Thoracic aorta (tissue), 2 donors: ENCODE measurements at places on chromosomes 1 and 21. TPM values are rescaled to one million over a fixed set of nuclear protein-coding genes. Genes with fewer than 3 reads are reported as not detected.

DNA sequence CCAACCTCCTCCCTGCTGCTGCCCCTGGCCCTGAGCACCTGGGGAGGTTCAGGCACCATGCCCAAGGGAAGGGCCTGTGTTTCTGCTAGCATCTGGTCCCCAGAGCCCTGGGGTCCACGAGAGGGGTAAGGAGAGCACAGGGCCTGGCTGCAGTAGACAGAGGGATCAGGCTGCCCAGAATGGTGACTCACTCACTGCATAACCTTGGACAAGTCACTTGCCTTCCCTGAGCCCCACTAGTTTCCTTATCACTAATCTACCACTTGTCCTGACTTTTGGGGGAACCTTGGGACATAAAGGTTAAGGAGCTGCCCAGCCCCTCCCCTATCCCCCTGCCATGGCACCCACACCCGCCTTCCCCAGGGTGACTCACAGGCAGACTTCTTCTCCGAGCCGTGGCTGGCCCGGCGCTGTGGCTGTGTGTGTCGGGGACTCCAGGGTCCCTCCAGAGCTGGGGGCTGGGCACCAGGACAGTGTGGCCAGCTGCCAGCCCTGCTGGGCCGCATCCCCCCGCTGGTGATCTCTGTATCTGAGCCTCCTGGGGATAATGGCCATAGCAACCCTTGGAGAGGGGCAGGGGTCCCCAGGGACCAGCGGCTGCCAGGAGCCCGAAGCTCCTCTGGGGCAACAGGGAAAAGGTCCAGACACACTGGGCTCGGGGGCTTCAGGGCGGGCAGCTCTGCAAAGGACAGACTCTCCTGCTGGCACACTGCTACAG lies 4.0 kb downstream of the ARHGEF19 start:
- DNase-seq = no peak
- peaks cover 10% of the 10 kb centered on the region for H3K4me1 ChIP-seq
- no peak overlapping the region for H3K4me3 ChIP-seq
- no peaks in the 10 kb centered on the region for H3K36me3 ChIP-seq
- no peaks in the 10 kb centered on the region for H3K27me3 ChIP-seq
- no peak overlapping the region for H3K27ac ChIP-seq

GRCh38 chr1:109513110-109513710 lies 3.7 kb upstream of the AMIGO1 start:
- H3K27me3 ChIP-seq = no peaks in the 10 kb centered on the region
- no peak overlapping the region for H3K4me3 ChIP-seq
- no peak for DNase-seq
- H3K36me3 ChIP-seq = no peaks in the 10 kb centered on the region
- no peak overlapping the region for H3K27ac ChIP-seq
- peaks cover 16% of the 10 kb centered on the region for H3K4me1 ChIP-seq

- DNase-seq = no peak
- H3K36me3 ChIP-seq = no peaks in the 10 kb centered on the region
- H3K4me3 ChIP-seq = no peak overlapping the region
- no peaks in the 10 kb centered on the region for H3K4me1 ChIP-seq
Measured at GRCh38 chr1:229048896-229049295, 222.0 kb upstream of the RAB4A start.

Gene MIER1
- 46.0 TPM for total RNA-seq

Gene LCE2B
- 2.4 TPM for total RNA-seq
